ENCODE measurements at places on chromosomes 7 and 10.

GRCh38 chr7:41425926-41426325 is 277.0 kb downstream of the INHBA start:
- no peak for DNase-seq

- DNase-seq, result no peak
Observed at GRCh38 chr7:130593033-130593432, 75.5 kb downstream of the COPG2 start.

DNA sequence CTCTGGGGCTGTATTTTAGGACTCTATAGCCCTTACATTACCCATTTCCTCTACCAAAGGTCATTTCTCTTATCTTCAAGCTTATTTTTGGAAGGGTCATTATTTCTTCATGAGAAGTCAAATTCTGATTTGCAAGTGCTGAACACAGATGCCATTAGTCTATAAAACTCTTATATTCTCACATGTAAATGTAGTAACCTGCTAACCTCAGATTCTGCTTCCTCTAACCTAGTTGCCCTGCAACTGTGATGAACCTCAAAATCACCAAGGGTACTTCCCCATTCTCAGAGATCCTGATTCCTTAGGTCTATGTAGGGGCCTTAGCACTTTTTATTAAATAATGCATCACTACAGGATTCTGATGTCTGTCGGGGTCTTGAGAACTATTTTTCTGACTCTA is 6.3 kb downstream of the FAS start:
- DNase-seq, result peak; percentile 60

DNA sequence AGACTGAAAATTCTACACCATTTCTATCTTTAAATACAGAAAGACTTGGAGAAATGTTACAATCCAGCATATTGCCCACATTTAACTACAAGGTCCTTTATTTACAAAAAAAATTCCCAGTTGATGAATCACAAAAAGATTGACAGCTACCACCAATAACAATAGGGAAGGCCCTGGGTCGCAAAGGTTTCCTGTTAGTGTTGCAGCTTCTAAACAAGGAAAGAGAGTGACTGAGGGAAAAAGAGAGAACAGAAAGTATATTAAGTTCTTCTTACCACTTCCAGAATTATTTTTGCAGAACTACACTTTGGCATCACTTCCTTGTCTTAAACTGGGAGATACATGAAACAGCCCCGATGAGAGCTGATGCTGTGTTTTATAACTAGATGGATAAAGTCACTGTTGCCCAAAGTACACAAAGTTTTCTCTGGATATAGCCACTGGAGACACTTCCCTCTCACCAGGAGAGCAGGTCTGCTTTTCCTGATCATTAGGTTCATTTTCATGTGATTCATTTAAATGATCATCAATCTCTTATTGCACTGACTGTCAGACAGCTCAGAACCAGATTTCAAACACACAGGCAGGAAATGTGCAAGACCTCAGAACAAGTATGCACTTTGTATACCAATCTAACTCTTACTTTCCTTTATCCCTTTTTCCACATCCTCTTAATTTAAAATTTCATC is 57.0 kb downstream of the SHTN1 start:
- DNase-seq, result peak; percentile 96

DNA sequence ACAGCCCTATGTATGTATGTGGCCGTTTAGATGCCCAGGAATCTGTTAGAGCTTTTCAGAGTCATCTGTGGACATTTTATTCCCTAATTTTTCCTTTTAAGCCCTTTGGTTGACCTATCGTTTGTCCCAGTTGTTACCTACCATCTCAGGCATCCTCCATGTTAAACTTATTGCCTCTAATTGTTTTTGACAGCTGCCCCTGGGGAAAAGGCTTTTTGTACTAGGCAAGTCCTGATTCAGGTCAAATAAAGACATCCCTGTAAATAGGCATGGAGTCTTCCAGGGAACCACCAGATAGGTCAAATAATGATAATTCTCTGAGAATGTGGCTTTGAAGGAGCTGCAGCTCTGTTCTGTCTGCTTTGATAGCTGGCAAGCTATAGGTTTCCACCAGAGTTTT is 87.7 kb upstream of the CYP26C1 start:
- no peak for DNase-seq

- no peak for DNase-seq
Observed at GRCh38 chr7:13979671-13980435, 9.6 kb downstream of the ETV1 start.

GRCh38 chr10:116697816-116698215 is 44.5 kb downstream of the HSPA12A start:
- DNase-seq, result no peak

- no peak for DNase-seq
Observed at GRCh38 chr7:103764901-103765300, 224.6 kb downstream of the RELN start.

DNA sequence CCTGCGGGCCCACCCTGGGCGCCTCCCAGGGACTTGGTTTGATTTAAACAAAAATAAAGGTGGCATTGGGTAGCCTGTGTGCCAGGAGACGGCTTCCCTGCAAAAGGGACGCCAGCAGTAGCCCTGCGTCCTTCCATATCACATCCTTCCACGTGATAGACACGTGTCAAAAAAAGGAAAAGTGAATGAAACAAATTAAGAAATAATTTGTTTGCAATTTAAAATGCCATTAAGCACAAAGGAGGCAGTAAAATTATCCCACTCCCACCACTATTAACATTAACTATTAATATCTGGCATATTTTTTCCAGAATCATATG is 7.6 kb downstream of the TACR2 start:
- DNase-seq, result no peak

- DNase-seq, result no peak
Observed at GRCh38 chr10:29316308-29317026, 27.6 kb downstream of the LYZL1 start.

DNA sequence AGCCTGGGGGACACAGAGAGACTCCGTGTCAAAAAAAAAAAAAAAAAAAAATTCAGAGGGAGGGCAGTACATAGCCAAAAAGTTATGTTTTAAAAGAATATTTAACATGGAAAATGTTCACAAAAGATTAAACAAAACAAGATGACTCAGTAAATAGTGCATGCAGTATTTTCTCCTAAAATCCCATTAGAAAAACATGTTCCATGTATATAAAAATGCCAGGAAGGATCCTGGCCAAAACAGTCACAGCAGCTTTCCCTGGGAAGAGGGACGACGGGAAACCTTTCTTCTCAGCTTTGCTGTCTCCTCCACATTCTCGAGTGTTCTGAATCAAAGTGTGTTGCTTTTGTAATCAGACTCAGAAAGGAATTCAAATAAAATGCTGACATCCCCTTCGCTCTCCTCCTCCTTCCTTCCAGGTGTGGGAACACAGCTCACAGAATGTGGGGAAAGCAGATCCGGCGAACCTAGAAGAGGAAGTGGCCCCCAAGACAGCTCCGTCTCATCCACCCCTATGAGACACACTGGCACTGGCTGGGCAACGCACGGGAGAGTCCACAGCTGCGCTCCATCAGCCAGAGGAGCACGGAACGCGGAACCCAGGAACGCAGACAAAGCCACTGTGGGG is 139.4 kb downstream of the MAD1L1 start:
- DNase-seq, result no peak

DNA sequence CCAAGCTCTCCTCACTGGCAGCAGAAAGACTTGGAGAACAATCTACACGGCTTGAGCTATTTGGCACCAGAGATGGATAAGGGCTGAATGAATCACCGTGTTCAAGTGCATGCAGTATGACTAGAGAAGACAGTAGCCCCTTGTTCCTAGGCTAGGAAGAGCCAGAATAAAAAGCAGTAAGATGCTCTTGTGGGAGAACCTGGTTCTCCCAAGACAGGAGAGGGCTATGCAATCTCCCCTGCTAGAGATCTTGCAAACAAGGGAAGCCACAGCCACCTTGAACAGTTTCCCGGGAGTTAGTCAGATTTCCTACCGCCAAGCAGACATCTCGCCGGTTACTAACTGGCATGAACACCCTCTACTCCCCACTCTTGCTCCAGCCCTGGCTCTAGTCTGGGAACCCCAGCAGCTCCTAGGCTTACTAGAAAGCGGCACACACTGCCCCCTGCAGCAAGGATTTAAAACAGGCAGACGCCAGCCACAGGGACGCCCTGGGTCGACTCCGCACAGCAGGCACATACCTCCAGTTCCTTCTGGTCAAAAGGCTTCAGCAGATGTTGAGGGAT is 107.3 kb downstream of the SMURF1 start:
- peak; percentile 20 for DNase-seq

DNA sequence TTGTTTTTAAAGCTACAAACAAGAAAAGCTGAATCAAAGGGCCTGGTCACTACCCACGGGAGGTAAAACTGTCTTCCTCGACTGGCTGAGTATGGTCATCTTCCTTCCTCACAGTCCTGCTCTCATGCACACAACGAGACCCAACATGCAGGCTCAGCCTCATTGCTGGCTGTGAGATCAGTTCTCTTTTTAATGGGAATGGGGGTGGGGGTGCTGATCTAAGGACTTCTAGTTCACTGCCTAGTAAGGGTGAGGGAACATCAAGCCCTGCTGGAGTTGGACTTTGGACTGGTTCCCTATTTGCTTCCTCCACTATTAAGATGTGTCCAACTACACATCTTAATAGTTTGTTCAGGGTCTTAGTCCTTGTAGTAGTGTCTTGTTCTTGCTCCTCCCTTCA is 48.2 kb downstream of the ABCB4 start:
- DNase-seq, result peak; percentile 52

- DNase-seq, result no peak
Observed at GRCh38 chr10:16732376-16732775, 84.8 kb downstream of the RSU1 start.

DNA sequence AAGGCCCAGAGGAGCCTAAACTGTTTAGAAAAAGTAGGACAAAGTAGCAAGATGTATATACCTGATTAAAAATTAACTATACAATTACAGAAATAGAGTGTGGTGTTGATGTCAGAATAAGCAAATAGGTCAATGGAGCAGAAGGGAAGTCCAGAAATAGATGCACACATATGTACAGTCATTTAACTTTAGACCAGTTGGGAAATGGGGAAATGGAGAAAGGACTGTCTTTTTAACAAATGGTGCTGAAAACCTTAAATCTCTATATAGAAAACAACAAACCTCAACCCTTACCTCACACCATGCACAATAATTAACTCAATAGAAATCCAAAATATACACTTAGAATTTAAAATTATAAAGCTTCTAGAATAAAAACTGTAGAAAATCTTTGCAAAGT is 72.2 kb downstream of the CH25H start:
- peak; percentile 76 for DNase-seq

GRCh38 chr10:101577121-101577871 is 10.8 kb downstream of the POLL start:
- DNase-seq, result no peak

- peak; percentile 19 for DNase-seq
Observed at GRCh38 chr7:25117226-25118047, 7.6 kb downstream of the CYCS start.

- peak; percentile 76 for DNase-seq
Observed at GRCh38 chr10:60964257-60965235, 20.6 kb upstream of the RHOBTB1 start.

GRCh38 chr7:131320603-131321002 is 7.1 kb upstream of the MKLN1 start:
- no peak for DNase-seq

DNA sequence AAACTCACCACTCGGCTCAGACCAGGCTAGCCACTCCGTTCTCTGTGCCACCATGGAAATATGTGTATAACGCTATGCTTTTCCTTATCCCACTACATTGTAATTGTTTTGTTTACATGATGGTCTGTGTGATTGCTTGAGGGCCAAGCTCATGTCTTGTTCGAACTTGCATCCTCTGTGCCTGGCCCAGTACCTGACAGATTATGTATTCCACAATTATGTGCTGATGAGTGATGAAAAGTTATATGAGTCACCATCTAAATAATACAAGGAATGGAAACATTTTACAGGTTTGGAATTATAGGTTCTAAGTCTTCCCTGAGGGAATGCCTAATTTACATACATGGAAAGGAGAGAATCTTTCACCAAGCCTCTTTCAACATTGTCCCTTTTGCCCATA is 137.4 kb downstream of the C7orf25 start:
- no peak for DNase-seq

DNA sequence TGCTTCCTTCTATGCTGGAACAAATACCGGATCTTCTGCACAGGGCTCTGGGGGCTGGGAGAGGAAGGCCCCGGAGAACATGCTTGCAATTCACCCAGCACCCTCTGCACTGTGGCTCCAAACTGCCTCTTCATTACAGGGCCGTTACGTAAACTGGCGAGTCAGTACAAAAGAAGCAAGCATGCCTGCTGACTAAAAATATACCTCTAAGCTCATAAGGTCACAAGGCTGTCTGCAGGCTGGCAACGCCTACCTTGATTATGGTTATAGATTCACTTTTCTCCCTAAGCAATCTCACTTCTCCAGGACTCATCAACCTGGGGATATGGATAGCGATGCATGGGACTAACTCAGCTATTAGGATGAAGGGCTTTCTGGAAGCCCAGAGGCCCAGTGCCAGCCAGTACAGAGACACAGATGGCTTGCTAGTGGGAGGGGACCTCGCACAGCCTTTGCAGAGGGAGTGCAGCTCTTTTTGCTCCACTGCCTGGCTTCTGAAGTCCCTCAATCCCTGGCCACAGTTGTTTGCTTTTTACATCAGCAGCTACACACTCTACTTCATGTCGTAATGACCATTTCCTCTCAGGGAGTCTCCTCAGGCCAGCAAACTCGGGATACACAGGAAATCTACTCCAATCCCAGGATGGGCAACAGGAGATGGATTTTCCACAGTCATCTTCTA is 96.1 kb downstream of the SH3PXD2A start:
- DNase-seq, result peak; percentile 59

GRCh38 chr10:77800320-77800719 is 126.2 kb downstream of the DLG5 start:
- no peak for DNase-seq

- DNase-seq, result no peak
Observed at GRCh38 chr7:28065721-28066285, 114.8 kb downstream of the JAZF1 start.

DNA sequence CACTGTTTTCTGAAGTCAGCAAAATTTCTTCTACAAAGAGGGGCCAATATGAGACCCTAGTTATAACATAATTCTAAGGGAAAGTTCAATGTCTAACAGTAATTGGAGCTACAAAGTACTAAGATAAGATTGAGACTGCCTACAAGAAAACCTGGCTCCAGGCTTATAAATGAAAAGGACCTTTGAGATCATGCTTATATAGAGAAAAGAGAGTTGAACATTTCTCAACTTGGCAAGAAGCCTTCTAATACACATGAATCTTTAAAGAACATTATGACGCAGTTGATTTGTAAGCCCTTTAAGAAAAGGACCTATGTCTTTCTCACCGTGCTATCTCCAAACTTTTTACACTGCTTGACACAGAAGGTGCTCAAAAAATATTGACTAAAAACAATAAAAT is 87.9 kb downstream of the TPK1 start:
- DNase-seq, result no peak

DNA sequence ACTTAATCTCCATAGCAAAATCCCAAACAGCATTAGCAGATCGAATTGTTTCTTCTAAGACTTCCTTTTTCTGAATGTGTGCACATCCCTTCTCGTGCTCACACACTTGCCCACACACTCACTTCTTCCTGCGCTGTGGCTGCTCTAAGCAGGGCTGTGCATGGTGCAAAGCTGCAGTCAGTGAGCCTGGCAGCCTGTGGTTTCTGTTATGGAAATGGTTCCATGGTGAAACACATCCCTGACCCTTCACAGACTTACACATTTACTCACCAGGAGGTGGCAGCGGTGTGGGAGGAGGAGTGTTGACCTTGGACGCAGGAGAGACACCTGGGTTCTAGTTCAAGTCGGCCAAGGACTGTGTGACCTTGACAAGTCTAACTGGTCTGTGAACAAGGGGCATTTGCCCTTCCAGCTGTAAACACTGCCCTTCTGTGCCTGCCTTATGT is 24.9 kb downstream of the MTURN start:
- peak; percentile 75 for DNase-seq
